CD8-positive, alpha-beta memory T cell (primary cell): ENCODE measurements at places on chromosomes 7 and 10. TPM values are rescaled to one million over a fixed set of nuclear protein-coding genes. Genes with fewer than 3 reads are reported as not detected.

GRID1 gene
- polyA plus RNA-seq = not detected

DNA sequence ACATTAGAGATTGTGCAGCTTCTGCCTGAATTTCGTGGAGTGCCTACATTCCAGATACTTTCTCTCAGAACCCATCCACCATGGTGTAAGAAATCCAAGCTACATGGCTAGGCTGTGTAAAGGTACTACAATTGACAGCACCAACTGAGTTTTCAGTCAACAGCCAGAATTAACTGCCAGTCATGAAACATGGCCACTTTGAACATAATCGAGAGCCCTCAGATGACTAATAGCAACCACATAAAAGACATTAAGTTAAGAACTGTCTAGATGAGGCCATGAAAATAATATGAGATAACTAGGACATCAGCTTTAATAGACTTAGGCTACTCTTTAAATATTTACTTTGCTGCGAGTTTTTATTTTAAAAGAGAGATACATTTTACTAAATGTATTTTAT lies 1106.8 kb upstream of the LRRTM3 start:
- no peak for DNase-seq
- no peaks in the 10 kb centered on the region for H3K27me3 ChIP-seq
- no peaks in the 10 kb centered on the region for H3K4me1 ChIP-seq
- no peak overlapping the region for H3K27ac ChIP-seq
- no peaks in the 10 kb centered on the region for H3K36me3 ChIP-seq

- no peak for DNase-seq
- no peaks in the 10 kb centered on the region for H3K27me3 ChIP-seq
- H3K36me3 ChIP-seq = no peaks in the 10 kb centered on the region
- H3K4me3 ChIP-seq = no peak overlapping the region
Observed at GRCh38 chr7:156554488-156554887, 86.1 kb upstream of the RNF32 start.

GRCh38 chr10:49068672-49069217 lies 46.6 kb downstream of the VSTM4 start:
- no peaks in the 10 kb centered on the region for H3K4me1 ChIP-seq
- H3K36me3 ChIP-seq = no peaks in the 10 kb centered on the region
- no peaks in the 10 kb centered on the region for H3K27me3 ChIP-seq
- H3K4me3 ChIP-seq = no peak overlapping the region
- DNase-seq = no peak

GRCh38 chr10:113177156-113177935 lies 227.3 kb downstream of the TCF7L2 start:
- no peaks in the 10 kb centered on the region for H3K36me3 ChIP-seq
- H3K27ac ChIP-seq = no peak overlapping the region
- H3K4me3 ChIP-seq = no peak overlapping the region
- H3K4me1 ChIP-seq = no peaks in the 10 kb centered on the region
- no peaks in the 10 kb centered on the region for H3K27me3 ChIP-seq
- DNase-seq = no peak

GPR26 gene
- polyA plus RNA-seq = not detected

- H3K36me3 ChIP-seq = no peaks in the 10 kb centered on the region
- DNase-seq = no peak
- no peak overlapping the region for H3K27ac ChIP-seq
Observed at GRCh38 chr10:6022660-6023059, 39.5 kb downstream of the IL2RA start.

NUTM2D gene
- not detected for polyA plus RNA-seq

SFRP5 gene
- 0.54 TPM for polyA plus RNA-seq

- H3K36me3 ChIP-seq = no peaks in the 10 kb centered on the region
- H3K27ac ChIP-seq = no peak overlapping the region
- no peaks in the 10 kb centered on the region for H3K4me1 ChIP-seq
- H3K27me3 ChIP-seq = no peaks in the 10 kb centered on the region
Observed at GRCh38 chr10:55091691-55092328, 290.8 kb upstream of the PCDH15 start.

GRCh38 chr7:26863518-26864308 lies 677 bp downstream of the SKAP2 start:
- no peaks in the 10 kb centered on the region for H3K27me3 ChIP-seq
- no peaks in the 10 kb centered on the region for H3K36me3 ChIP-seq
- DNase-seq = no peak
- H3K4me1 ChIP-seq = peaks cover 11% of the 10 kb centered on the region
- H3K27ac ChIP-seq = peak overlapping the region; percentile 75

GRCh38 chr7:961546-962400 lies 7.3 kb upstream of the ADAP1 start:
- no peak for DNase-seq
- no peak overlapping the region for H3K27ac ChIP-seq
- no peaks in the 10 kb centered on the region for H3K27me3 ChIP-seq
- no peaks in the 10 kb centered on the region for H3K36me3 ChIP-seq

DNA sequence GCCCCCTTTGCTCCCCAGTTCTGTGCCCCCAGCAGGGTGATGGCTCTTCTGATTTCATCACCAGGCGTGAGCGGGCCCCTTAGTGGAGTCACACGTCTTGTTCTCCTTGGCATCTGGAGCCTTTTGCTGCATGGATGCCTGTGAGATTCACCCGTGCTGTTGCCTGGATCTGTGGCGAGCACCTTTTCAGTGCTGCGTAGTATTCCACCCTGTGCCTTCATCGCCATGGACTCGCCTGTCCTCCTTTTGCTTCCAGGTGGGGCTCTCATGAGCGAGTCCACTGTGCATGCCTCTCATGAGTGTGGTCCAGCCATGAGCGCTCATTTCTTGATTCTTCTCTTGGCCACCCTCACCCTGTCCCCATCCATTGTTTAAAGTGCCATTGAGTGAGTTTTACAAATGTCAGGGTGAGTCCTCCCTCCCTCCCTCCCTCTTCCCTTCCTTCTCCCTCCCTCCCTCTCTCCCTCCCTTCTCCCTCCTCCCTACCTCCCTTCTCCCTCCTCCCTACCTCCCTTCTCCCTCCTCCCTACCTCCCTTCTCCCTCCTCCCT lies 44.0 kb downstream of the UNCX start:
- H3K36me3 ChIP-seq = no peaks in the 10 kb centered on the region
- no peak overlapping the region for H3K27ac ChIP-seq
- H3K4me1 ChIP-seq = no peaks in the 10 kb centered on the region
- H3K4me3 ChIP-seq = no peak overlapping the region
- H3K27me3 ChIP-seq = no peaks in the 10 kb centered on the region
- no peak for DNase-seq

DNA sequence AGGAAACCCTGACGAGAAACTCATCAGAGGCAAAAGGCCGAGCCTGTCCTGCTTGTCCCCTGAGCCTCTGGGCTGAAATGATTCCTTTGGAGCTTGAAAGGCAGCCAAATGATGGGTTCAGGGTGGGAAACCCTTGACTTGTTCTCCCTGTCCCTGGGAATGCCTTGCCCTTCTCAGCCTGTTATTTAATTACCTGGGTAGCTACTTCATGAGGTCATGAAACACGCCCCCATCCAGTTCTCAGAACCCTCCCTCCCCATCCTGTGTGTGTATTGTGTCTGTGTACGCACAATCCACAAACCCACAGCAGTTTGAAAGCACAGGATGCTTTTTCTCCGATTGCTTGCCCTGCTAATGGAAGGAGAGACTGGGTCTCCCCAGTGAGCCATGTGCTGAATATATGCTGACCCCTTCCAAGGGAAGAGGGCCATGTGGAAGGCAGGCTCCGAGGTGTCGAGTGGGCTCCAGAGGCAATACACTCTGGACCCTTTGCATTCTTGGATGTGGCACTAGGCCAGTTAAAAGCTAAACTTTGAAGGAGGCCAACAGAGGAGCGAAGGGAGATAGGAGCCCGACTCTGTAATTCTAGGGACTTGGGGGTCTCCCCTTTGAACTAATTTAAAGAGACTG lies 10.6 kb downstream of the DUSP5 start:
- H3K36me3 ChIP-seq = peaks cover 10% of the 10 kb centered on the region
- H3K27ac ChIP-seq = no peak overlapping the region
- no peak overlapping the region for H3K4me3 ChIP-seq
- no peaks in the 10 kb centered on the region for H3K27me3 ChIP-seq
- no peak for DNase-seq
- H3K4me1 ChIP-seq = peaks cover 25% of the 10 kb centered on the region

DNA sequence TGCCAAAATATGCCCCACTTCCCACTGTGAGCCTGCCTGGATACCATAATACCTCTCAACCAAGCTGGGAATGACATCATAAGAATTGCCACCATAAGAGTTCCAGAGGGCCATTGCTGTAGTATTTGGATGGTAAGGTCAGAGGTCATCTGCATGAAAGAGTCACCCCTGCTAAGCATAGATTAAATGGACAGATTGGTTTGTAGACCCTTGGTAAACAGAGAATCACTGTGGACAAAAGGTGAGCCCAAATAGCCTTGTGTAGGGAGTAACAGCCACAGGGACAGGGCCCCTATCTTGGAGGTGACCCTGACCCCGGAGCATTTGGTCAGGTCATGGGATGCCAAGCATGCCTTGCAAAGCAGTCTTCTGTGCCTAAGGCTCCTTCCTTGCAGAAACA lies 129.7 kb downstream of the GPAM start:
- no peaks in the 10 kb centered on the region for H3K4me1 ChIP-seq
- no peaks in the 10 kb centered on the region for H3K36me3 ChIP-seq
- no peak overlapping the region for H3K27ac ChIP-seq
- no peak overlapping the region for H3K4me3 ChIP-seq
- H3K27me3 ChIP-seq = no peaks in the 10 kb centered on the region

GRCh38 chr7:121273467-121274167 lies 55.2 kb upstream of the WNT16 start:
- no peak overlapping the region for H3K4me3 ChIP-seq
- DNase-seq = no peak
- no peaks in the 10 kb centered on the region for H3K27me3 ChIP-seq
- no peaks in the 10 kb centered on the region for H3K4me1 ChIP-seq
- no peak overlapping the region for H3K27ac ChIP-seq

PSMG3 gene
- 51.3 TPM for polyA plus RNA-seq

RGR gene
- not detected for polyA plus RNA-seq

DNA sequence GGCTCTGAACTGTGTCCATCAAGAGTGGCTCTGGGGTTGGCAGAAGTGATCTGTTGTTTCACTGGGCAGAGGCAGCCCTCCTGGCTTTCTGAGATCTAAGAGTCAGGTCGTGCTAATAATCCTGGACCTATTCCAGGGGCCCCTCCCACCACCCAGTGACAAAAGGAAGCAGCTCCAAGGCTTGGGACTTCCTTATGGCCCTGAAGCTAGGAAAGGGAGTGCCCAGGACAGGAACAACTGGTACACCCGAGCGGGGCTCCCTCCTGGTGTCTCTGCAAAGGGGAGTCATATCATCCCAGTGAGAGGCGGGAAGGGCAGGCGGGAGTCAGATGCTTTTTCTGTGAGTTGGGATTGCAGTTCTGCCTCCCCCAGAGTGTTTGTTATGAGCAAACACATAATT lies 32.3 kb downstream of the RPS24 start:
- no peak for DNase-seq
- H3K4me1 ChIP-seq = no peaks in the 10 kb centered on the region
- no peaks in the 10 kb centered on the region for H3K27me3 ChIP-seq
- H3K36me3 ChIP-seq = no peaks in the 10 kb centered on the region

DNA sequence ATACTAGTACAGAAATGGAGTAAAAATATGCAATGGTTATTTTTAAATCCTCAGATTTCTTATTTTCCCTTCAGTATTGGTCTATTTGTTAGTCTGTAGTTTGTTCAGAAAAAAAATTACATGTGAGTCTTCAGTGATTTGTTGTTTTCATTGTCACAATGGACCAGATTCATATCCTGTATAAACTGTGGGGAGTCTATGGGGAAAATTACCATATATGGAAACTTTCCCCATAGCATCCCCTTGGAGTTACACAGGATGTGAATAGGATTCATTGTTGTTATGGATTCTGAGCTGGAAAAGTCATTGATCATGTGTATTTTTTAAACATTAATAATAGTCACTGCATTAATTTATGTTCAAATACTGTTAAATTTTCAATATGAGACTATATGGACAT lies 72.6 kb downstream of the ST7 start:
- no peaks in the 10 kb centered on the region for H3K36me3 ChIP-seq
- H3K4me3 ChIP-seq = no peak overlapping the region
- H3K27me3 ChIP-seq = no peaks in the 10 kb centered on the region
- no peak overlapping the region for H3K27ac ChIP-seq
- no peaks in the 10 kb centered on the region for H3K4me1 ChIP-seq
- no peak for DNase-seq

- H3K36me3 ChIP-seq = no peaks in the 10 kb centered on the region
- no peak for DNase-seq
- H3K4me3 ChIP-seq = no peak overlapping the region
Observed at GRCh38 chr10:114347791-114348190, 56.5 kb downstream of the AFAP1L2 start.

DNA sequence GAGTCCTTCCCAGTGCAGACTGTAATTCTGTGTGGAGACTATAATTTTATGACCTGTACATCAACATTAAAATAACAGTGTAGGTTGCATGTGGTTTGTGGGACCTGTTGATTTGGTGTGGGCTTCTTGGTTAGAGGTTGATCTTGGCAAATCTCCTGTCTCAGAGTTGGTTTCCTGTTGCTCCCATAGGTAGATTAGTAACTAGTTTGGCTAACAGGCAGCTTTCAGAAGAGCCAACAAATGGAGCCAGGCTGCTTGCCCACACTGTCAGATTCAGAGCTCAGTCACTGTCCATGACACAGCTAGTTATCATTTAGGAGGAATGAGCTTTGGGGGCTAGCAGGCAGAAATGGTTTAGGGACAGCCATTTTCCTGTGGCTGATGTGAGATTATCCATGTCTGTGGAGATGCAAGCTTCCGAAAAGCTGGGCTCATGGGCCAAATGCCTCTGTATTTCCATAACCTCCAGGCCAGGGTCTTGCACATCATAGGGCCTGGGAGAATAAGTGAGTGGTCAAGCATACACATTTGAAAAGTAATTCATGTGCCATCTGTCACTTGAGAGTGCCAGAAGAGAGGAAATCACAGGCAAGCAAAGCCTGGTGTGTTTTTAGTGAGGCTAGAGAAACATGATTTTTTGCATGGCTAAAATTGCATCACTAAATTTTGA lies 33.4 kb downstream of the CCM2 start:
- H3K36me3 ChIP-seq = peaks cover 9% of the 10 kb centered on the region
- H3K4me3 ChIP-seq = peak overlapping the region; percentile 48
- no peak for DNase-seq
- H3K4me1 ChIP-seq = peaks cover 84% of the 10 kb centered on the region

DNA sequence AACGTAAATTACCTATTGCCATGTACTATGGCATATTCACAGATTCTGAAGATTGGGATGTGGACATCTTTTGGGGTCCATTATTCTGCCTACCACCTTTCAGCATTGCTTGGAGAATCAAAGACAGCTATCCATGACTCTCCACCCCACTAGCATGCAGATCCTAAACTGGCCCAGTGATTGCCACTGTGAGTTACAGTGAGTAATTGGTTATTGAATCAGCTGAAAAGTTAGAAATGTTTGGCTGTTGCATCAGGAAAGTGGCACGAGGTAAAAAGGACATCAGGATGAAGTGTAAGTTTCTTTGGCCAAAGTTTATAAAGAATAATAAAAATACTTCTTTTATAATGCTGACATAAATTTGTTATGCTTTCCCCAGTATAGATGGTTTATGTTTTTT lies 148.2 kb upstream of the ETV1 start:
- no peaks in the 10 kb centered on the region for H3K4me1 ChIP-seq
- no peaks in the 10 kb centered on the region for H3K27me3 ChIP-seq
- no peak for DNase-seq
- H3K4me3 ChIP-seq = no peak overlapping the region
- no peak overlapping the region for H3K27ac ChIP-seq
